ENCODE measurements at places on chromosomes 11 and 22.

DNA sequence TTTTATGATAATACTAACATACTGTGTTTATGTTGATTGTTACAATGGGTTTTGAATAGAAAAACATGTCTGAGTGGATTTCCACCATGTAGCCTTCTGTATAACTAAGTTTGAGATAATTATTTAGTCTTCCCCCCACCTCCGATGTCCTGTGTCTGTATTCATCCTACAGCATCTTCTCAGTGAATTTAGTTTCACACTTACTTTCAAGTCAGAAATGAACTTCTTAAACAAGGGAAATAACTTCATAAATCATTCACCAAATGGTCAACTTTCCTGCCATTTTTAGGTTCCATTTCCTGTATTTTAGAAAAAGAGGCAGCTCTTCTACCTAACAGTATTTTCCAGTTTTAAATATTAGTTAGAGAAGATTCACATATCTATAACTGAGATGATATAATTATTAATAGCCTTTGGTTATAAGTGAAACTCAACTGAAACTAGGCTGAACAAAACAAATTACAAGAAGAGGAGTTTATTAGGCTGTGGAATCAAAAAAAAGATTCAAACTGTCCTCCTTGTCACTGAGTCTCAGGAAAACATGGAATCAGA, 3.5 kb downstream of the OR51B5 start:
- DNase-seq, result no peak

DNA sequence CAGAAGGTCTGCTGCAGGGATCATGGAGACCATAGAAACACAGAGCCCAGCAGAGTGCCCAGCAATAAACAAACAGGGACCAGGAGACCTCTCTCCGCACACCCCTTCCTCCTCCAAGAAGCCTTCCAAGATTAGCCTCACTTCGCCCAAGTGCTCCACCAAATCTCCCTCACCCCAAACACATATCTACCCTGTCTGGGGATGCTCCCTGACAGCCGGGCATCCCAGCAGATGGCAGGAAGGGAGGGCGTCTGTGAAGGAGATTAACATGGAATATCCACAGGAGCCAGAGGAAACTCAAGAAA, 26.5 kb downstream of the ARAP1 start:
- DNase-seq, result no peak

DNA sequence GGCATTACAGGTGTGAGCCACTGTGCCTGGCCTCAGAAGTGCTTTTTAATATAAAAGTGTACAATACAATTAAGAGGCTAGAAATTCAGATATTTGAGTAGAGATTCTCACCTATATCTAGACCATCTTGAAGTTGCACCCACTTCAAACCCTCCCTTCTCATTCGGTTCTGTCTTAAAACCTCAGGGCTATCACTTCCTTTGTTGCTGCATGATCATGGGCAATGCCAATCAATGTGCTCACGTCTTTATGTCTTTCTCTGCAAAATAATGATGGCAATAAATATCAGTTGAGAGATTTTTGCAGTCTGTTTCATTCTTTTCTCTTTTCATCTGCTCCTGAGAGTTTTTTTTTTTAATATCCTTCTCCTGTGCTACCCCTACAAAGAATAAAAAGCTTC, 9.3 kb upstream of the NUP160 start:
- DNase-seq, result no peak

DNA sequence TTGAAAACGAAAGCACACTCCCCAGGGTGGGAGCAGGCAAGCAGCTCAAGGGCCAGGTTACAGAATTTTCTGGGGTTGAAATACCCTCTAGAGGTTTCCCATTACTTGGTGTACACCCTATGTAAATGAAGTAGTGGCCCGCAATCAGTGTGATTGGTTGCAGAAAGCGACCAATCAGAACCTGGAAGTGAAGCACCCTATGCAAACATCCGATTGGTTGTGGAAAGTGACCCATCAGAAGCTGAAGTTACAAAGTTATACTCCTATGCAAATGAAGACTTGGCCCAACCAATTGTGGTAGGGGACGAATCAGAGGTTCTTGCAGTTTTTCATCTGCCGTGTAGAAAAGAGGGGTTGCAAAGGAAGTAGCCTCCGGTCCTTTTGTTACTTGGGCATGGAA, 19.2 kb downstream of the PRR5 start:
- no peak for DNase-seq

- no peak for DNase-seq
Observed at GRCh38 chr22:30302810-30303138, 13.5 kb upstream of the CASTOR1 start.

DNA sequence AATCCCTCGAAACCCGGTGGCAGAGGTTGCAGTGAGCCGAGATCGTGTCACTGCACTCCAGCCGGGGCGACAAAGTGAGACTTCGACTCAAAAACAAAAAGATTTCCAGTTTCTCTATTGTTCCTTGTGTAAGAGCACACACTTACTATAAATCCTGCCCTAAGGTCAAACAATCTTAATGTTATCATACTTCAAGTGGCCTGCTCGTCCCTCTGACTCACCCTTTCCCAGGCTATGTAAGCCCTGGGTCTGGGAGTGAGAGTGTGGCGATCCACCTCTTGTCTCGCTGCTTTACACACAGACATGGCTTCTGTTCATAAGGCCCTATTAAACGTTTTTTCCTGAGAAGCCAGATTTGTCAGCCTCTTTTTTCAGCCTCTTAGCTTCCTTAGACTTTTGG, 24.4 kb upstream of the A4GALT start:
- DNase-seq, result no peak

- no peak for DNase-seq
Observed at GRCh38 chr11:57473285-57473841, 13.0 kb downstream of the RTN4RL2 start.

Data from left hindlimb (tissue), 1 donor.